GF-D8 (cell line): ENCODE measurements at places on chromosomes 3 and 15.

GRCh38 chr3:55718074-55718473, 231.0 kb upstream of the WNT5A start:
- no peak for DNase-seq

- no peak for DNase-seq
These were observed 26.6 kb downstream of the RNU5B-1 start for GRCh38 chr15:65330934-65331645.

DNA sequence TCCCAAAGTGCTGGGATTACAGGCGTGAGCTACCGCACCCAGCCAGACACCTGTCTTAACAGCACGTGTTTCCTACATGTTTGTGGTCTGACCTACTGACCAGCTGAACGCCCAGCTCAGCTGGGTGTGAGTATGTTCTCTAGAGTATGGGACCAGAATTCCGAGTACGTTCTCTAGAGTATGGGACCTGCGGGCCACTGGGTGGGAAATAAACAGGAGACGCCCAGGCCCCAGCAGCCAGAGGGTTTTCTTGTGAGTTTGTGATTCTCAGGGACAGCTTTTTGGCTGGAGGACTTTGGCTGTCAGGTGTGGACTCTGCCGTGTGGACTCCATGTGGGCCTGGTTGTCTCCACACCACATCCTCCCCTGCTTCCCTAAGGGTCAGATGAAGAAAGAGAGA, 87.3 kb downstream of the CHRD start:
- DNase-seq: no peak

- DNase-seq: no peak
These were observed 14.6 kb upstream of the FANCD2 start for GRCh38 chr3:10011631-10012030.

DNA sequence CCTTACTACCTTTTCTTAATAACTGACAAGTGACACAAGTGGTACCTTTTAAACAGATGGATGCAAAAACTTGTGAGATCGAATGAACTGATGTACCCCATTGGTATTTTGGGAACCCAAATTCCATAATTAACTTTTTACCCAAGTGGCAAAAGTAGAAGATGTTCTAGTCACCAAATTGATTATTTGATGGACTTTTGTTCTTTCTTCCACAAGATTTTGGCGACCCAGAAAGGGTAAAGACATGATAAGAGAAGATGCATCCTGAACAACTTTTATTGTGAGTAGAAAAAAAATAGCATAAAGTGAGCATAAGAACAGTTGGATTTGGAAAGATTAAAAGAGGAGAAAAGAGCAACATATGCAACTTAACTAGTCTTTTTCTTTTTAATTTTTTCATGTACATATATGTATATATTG, 159.5 kb downstream of the TIGIT start:
- no peak for DNase-seq

- DNase-seq: no peak
These were observed 48.8 kb upstream of the PRTG start for GRCh38 chr15:55791551-55792400.

DNA sequence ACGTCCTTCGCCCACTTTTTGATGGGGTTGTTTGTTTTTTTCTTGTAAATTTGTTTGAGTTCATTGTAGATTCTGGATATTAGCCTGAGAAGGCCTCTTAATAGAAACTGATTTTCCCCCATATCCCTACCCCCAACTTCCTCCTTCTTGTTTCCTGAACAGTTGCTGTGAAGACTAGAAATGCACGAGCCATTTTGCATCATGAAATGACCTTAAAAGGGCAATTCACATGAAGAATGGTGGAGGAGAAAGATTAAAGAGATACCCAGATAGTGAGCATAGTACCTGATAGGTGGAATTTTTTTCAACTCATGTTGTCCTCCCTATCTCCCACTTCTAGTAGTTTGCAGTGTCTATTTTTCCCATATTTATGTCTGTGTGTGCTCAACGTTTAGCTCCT, 55.2 kb upstream of the KCNH8 start:
- no peak for DNase-seq

GRCh38 chr3:192188218-192188835, 539.0 kb downstream of the FGF12 start:
- no peak for DNase-seq

GRCh38 chr15:27084844-27085243, 113.9 kb downstream of the GABRG3 start:
- DNase-seq: no peak

GRCh38 chr3:66723231-66723630, 222.4 kb upstream of the LRIG1 start:
- DNase-seq: no peak

GRCh38 chr15:88505721-88506120, 38.2 kb downstream of the MRPS11 start:
- DNase-seq: no peak
